ENCODE measurements at places on chromosomes 3 and 15.

- DNase-seq = no peak
These were observed 12.2 kb downstream of the H1-8 start for GRCh38 chr3:129555153-129555550.

- no peak for DNase-seq
These were observed 63.0 kb downstream of the CHSY1 start for GRCh38 chr15:101188637-101189408.

- no peak for DNase-seq
These were observed 137.2 kb downstream of the PPM1L start for GRCh38 chr3:160893207-160893606.

- DNase-seq = no peak
These were observed 18.1 kb downstream of the MAP6D1 start for GRCh38 chr3:183807209-183807728.

DNA sequence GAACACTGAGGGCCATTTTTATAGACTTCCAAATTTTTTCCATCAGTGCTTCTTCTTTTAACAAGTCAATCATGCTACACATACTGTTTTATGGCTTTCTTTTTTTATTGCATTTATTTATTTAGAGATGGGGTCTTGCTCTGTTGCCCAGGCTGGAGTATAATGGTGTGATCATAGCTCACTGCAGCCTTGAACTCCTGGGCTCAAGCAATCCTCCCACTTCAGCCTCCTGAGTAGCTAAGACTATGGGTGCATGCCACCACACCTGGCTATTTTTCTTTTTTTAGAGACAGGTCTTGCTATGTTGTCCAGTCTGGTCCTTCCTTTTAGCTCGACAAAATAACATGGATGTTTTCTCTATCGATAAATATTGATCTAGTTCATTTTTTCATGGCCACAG lies 425.8 kb upstream of the WNT5A start:
- no peak for DNase-seq

DNA sequence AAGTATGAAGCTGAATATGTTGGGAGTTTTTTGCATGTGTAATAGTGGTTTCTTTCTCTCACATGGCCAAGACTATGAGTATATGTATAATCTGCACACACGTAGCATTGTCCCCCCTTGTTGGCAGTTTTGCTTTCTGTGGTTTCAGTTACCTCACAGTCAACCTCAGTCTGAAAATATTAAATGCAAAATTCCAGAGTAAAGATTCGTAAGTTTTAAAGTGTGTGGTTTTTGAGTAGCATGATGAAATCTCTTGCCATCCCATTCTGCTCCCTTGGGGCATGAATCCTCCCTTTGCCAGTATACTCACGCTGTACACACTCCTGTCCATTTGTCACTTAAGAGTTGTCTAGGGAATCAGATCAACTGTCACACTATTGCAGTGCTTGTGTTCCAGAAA lies 742.0 kb upstream of the CCDC54 start:
- no peak for DNase-seq

DNA sequence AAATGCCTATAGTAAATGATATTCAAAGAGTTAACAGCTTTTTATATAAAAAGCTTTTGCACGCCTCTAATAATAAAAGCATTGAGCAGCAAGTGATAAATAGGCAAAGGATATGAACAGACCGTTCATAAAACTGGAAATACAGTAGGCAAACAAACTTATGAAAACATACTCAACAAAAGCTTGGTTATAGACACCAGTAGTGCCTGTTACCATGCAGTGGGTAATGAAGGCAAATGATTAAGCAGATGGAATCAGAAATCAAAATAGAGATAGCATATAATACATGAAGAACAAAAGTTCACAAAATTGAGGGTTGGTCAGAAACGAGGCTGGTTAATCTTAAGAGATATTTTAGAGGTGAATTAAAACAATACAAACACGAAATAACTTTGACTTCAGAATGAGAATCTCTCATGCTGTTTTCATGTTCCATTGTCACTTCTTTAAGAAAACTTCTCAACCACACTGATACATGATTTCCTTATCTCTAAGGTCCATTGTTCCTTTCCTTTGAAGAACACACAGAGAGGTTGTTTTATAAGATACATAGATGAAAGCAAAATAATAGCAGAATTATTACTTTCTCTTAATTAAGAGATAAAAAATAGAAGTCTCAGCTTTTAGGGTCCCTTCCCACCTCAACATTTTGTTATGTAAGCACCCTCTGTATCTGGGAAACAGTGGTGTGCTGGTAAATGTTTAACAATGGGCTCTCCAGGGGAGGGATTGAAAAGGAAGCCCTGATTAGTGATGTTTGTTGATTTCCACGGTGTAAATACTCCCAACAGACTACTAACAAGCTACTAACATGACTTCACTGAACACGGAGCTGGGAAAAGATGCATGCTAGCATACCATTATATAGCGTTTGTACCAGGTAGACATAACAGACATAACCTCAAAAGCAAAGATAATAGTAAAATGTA lies 12.6 kb downstream of the RASGRP1 start:
- no peak for DNase-seq

- DNase-seq = no peak
These were observed 64.3 kb downstream of the LEO1 start for GRCh38 chr15:51907136-51907862.

- no peak for DNase-seq
These were observed 53.7 kb downstream of the KLHL25 start for GRCh38 chr15:85741021-85741421.

DNA sequence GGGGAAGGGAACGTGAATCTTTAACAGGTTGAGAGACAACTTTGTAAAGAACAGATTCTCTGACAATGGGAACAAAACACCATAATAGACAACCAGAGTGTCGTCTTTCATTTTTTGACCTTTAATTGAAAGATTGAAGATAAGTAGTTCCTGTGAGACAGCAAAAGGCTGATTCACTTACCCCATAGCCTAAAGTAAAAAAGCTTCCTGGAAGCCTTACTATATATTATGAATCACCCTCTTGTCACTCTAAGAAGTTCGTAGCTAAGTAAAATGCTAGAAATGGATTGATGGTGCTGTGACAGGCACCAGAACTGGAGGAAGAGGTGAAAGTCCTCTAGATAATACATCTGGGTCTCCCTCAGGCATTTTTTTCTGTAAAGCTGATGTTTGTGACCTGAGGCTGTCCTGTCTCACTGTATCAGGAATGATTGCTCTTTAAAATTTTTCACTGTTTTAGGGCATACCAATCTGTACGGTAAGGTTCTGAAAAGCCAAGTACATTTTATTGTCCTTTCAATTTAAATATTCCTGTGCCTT lies 824.6 kb upstream of the SEMA6D start:
- DNase-seq = no peak

DNA sequence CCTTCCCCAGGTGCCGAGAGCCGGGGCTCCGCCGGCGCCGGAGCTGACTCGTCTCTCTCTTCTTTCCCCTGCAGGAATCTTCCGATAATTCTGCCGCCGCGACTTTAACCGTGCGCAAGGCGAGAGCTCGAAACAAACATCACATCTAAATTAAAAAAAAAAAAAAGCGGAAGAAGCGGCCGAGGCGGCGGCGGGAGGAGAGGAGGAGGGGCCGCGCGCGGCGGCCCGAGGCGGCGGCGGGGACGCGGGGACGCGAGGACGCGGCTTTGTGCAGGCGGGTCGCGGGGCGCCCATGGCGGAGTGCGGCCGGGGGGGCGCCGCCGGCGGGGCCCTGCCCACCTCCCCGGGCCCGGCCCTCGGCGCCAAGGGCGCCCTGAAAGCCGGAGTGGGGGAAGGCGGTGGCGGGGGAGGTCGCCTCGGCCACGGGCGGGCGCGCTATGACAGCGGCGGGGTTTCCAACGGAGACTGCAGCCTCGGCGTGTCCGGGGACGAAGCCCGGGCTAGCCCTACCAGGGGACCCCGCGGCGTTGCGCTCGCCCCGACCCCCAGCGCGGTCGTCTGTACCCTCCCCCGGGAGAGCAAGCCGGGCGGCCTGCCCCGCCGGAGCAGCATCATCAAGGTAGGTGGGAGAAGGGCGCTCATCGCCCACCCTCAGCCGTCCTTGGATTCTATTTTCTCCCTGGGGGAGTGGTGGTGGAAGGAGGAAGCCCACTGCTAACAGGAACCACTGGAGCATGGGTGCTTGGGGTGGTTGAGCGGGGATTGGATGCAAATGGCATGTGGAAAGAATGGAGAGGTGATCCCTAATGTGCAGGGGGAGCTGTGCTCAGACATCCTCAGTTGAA lies at the start of gene PLCL2:
Gene PLCL2, plus strand, starts transcription at position 208 of the 845 bp plus-strand sequence. Its CDS starts 85 bp downstream, at position 293.
- peak; percentile 45 for DNase-seq

- no peak for DNase-seq
These were observed 67.3 kb upstream of the GLCE start for GRCh38 chr15:69093127-69093526.

GRCh38 chr15:58431221-58432149 lies at the start of gene LIPC:
LIPC (plus strand) TSS chr15:58431991; CDS start chr15:58432033, 42 bp downstream.
- no peak for DNase-seq

DNA sequence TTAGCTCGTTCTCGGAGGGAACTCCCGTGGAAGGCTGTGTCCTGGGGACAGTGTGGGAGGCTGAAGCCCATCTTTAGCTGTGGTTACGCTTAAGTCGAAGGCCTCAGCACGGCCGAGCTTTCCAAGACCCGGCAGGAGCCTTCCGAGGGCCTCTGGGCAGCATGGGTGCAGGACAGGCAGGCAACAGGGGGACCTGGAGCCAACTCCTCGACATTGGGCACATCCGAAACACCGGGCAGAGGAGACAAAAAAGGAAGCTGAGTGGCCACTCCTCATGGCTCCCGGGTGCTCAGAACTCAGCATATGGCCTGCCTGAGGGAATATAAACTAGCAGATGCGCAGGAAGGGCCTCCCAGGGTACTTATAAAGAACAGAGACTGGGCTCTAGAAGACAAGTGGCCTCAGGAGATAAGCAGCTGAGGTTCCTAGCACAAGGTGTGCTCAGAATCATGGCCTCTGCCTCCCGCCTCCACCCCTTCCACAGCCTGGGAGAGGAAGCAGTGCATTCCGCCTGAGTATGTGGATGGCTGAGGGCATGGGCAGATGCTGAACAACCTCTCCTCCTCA lies 34.1 kb downstream of the ABTB1 start:
- DNase-seq = no peak

DNA sequence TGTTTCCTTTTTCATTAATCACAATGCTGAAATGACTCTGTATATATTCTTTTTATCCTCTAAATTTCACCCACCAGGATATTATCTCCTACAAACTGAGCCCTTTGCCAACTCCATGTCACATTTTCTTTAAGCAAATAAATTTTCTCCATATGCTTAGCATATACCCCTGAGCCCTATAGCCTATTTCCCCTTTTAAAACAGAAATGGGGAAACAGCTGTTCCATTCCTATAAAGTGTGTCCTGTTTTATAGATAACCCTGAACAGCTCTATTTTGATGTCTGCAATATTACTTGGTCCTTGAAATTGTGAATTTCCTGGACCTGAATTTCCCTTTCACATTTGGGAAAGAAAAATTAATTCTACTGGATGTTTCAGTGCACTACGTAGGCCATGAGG lies 15.6 kb upstream of the FILIP1L start:
- DNase-seq = no peak

GRCh38 chr15:75721480-75721922 lies 8.9 kb upstream of the CSPG4 start:
- DNase-seq = no peak
